ENCODE measurements at places on chromosomes 4 and X. TPM values are rescaled to one million over a fixed set of nuclear protein-coding genes. Genes with fewer than 3 reads are reported as not detected.

The LEF1 gene
- total RNA-seq = 1.9 TPM

The SYNPO2 gene
- 124 TPM for total RNA-seq

The CXCL5 gene
- total RNA-seq = 0.22 TPM

The REELD1 gene
- total RNA-seq = 0.21 TPM

DNA sequence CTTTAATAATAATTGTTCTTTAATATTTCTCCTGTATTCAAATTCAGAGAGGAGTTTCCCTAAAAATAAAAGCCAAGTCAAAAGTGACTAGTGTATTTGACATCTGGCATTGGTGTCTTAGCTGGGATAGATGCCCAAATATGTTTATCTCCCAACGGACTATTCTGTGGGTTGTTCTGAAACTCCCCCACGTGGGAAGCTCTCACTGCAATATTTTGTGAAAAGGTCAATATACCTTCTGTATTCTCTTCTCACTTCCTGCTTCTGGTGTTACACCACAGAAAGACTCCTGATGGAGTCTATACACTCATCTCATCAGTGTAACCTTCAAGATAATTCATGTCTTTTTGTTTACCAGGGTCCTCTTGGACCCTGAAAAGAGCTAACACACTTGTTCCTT, 2052.8 kb upstream of the TENM3 start:
- H3K36me3 ChIP-seq = no peaks in the 10 kb centered on the region
- H3K27me3 ChIP-seq = no peaks in the 10 kb centered on the region
- H3K4me1 ChIP-seq = no peaks in the 10 kb centered on the region
- H3K27ac ChIP-seq = no peak overlapping the region

GRCh38 chr4:78659264-78659663, 107.7 kb downstream of the ANXA3 start:
- H3K27me3 ChIP-seq = no peaks in the 10 kb centered on the region
- DNase-seq = no peak
- peak overlapping the region; percentile 66 for H3K27ac ChIP-seq
- peaks cover 67% of the 10 kb centered on the region for H3K4me1 ChIP-seq

GRCh38 chr4:184751585-184751956, 17.7 kb upstream of the CENPU start:
- H3K27ac ChIP-seq = no peak overlapping the region
- no peaks in the 10 kb centered on the region for H3K27me3 ChIP-seq
- no peak for DNase-seq
- peaks cover 41% of the 10 kb centered on the region for H3K4me1 ChIP-seq
- no peak overlapping the region for H3K4me3 ChIP-seq

- no peaks in the 10 kb centered on the region for H3K4me1 ChIP-seq
- H3K27me3 ChIP-seq = no peaks in the 10 kb centered on the region
- no peak overlapping the region for H3K27ac ChIP-seq
- no peak for DNase-seq
Measured at GRCh38 chr4:98102660-98103059, 40.6 kb downstream of the STPG2 start.

DNA sequence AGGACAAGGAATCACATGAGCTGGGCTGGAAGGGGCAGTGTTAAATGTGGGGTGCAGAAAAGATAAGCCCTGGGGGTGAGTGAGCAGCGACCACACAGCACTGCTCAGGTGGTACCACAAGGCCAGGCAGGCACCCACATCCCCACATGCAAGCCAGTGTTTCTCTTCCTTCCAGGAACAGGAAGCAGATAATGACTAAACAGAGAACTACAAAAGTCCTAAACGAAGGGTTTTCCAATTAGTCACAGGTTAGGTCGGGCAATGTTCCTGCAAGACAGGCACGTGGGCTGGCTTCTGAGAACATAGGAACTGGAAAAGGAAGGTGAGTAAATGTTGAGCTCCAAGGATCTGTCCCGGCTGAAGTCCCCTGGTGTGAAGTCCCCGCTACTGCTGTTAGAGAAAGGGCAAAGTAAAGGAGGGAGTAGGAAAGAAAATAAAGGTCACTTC, 19.5 kb downstream of the RELL1 start:
- H3K4me3 ChIP-seq = no peak overlapping the region
- H3K27ac ChIP-seq = peak overlapping the region; percentile 70
- DNase-seq = peak; percentile 36
- no peaks in the 10 kb centered on the region for H3K27me3 ChIP-seq
- no peaks in the 10 kb centered on the region for H3K36me3 ChIP-seq
